Thyroid gland (tissue), 4 donors: ENCODE measurements at places on chromosomes 5 and 9. TPM values are rescaled to one million over a fixed set of nuclear protein-coding genes. Genes with fewer than 3 reads are reported as not detected.

- no peak overlapping the region for H3K27ac ChIP-seq
- no peak overlapping the region for H3K4me3 ChIP-seq
- no peaks in the 10 kb centered on the region for H3K4me1 ChIP-seq
- H3K36me3 ChIP-seq = no peaks in the 10 kb centered on the region
Measured at GRCh38 chr5:31741496-31741895, 102.6 kb downstream of the PDZD2 start.

DNA sequence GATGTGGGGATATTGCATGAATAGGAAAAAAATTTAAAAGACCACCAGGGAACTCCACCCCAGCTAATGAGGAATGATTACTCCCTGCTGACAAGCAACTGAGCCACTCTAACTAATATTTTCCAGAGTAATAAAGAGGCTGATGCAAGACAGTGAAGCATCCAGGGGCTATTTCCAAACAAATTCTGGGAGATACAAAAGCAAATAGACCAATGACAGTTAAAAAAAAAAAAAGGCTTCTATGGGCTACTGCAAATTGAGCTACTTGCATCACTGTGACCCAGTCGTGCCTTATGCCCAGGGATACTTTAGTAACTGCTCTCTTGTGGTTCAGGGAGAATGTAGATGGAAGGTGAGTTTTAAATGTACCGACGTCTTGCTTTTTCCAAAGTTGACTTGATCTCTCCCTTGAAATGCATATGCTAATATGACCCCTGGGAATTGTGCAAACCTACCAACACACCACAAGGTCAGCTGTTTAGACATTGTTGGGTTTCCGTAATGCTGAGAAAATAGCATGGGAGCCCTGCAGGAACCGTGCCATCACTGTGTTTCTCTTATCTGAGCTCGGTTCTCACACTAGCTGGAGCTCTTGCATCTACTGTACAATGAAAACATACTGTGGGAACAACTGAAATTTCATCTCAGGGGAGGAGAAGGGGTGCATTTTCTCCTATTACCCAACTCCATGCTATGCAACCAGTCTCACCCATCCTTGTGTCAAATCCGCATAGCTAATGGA lies 250.6 kb upstream of the MAP3K1 start:
- DNase-seq = no peak
- no peak overlapping the region for H3K4me3 ChIP-seq
- H3K4me1 ChIP-seq = peaks cover 3% of the 10 kb centered on the region
- H3K36me3 ChIP-seq = no peaks in the 10 kb centered on the region

DNA sequence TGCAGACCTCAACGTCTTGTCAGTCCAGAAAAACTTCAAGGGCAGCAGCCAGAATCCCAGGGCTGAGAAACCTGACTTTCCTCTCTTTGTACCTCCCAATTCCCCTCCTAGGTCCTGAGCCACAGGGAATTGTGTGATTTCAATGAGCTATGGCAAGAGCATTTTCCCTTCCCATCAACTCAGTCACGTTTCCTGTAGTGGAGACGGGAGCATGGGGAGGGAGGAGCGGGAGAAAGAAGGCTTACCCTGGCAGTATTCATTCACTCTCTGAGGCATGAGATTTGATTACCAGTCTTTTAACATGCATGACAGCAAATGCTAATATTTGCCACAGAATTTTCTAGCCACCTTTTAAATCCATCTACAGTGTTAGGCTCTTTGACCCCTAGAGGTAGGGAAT lies 109.4 kb upstream of the TBCA start:
- H3K4me1 ChIP-seq = no peaks in the 10 kb centered on the region
- DNase-seq = no peak
- no peak overlapping the region for H3K27ac ChIP-seq
- H3K27me3 ChIP-seq = no peaks in the 10 kb centered on the region

Gene PCDHB13
- total RNA-seq = 7.2 TPM
